ENCODE measurements at places on chromosomes 11 and 22.

GRCh38 chr11:2149864-2150847 is 10.9 kb downstream of the INS start:
- no peak for DNase-seq

DNA sequence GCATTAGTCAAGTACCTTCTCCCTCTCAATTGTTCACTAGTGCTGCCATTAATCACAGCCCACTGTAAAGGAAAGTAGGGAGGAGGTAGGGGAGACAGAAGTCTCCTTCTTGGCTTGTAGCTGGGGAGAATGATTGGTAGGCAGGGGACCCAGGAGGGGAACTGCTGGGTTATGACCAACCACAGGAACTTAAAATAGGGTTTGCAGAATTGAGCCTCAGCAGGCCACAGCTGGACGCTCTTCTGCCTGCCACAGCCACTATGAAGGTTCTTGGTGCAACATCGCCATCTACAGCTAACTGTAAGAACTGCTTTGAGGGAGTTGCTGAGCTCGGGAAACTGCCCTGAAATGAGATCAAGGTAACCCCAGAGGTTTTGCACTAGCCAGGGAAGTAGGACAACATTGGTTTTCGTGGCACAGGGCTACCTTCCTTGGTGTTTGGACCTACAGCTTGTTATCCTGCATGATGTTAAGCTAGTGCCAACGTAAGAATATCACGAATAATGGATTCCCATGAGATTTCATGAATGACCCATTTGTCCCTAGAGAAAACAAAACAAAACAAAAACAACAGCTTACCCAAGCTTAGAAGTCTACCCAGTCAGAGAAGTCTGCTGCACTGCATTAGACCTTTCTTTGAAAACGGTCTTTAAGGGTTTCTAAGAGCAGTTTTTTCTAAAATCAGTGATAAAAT is 787.1 kb upstream of the API5 start:
- peak; percentile 8 for DNase-seq

- no peak for DNase-seq
Observed at GRCh38 chr11:117076941-117077691, 21.1 kb downstream of the SIK3 start.

DNA sequence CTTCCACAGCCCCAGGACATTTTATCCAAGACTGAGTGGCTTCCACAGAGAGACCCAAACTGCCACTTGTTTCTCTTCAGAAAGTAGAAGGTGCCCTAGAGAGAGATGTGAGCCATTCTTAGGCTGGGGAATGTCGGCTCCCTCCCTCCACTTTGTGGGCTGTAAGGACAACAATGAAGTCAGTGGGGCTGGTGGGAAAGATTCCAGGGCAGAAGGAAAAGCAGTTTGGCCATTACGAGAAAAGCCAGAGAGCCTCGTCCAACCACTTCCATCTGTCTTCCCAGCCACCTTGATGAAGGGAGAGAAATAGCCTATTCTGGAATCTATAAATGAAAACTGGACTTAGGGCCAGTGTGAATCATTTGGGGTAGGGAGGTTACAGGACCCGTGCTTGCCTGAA is 382.5 kb downstream of the NXPE2 start:
- no peak for DNase-seq

DNA sequence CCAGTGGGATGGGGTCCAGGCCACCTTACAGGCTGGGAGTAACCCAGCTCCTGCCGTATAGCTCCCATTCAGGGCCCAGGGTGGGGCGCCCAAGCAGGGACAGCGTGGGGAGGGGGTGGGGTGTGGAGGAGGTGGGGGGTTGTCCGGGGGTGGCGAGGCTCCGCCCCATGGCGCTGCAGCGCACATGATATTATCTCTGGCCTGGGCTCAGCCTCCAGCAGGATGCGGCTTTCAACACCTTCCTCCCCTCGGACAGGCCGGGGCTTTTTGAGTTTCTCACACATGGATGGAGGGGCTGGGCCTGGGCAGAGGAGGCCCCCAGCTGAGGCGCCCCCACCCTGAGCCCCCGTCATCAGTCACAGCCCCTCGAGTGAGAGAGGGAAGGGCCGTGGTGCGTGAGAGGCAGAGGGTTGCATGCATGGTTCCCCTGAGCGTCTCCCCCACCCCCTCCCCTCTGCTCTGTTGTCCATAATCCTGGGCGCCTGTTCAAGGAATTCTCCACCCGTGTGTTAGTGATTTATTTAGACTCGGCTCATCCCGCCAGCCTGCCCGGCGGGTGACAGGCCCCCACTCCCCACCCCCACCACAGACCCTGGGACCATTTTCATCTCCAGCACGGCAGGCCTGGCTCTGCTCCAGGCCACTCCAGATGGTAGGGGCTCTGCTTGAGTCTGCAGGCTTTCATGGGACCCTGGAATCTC is 44.9 kb downstream of the WNT11 start:
- DNase-seq = no peak

DNA sequence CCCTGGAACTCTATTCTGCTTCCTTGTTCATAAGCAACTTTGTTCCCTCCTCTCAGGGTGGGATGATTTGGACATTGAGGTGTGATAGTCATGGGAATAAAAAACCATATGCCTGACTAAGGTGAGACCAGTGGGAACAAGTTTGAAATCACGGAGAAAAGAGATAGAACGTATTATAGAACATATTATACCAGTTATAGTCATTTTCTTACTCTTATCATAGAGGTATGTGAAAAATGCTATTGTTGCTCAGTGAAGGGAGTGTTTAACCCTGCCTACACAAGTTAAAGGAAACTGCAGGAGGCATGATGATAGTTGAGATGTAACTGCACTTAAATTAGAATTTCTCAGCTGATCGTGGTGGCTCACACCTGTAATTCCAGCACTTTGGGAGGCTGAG is 15.5 kb downstream of the OR6Q1 start:
- DNase-seq = no peak

Measured in GM12891 (cell line).